Left ventricle myocardium inferior (tissue), 1 donor: ENCODE measurements at places on chromosomes 12 and 14. TPM values are rescaled to one million over a fixed set of nuclear protein-coding genes. Genes with fewer than 3 reads are reported as not detected.

DNA sequence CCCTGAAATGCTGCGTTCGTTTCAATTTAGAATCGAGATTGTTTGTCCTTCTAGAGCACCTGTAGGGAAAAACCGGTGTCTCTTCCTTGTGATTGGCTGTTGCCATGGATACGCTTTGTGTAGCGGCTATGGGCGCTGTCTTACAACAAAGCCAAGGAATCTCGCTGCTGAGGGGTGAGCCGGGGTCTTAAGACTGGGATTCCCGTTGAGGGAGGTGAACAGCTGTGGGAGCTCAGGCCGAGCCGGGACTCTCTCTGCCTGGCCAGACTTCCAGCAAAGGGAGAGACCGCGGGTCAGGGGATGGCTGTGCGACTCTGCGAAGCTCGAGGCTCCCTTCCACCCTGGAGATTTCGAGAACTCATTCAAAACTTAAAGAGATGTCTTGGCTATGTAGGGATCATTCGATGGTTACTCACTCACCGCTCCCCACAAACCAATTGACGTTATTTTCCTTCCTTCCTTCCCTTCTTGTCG is at the start of the genes LRRIQ1 and TSPAN19:
LRRIQ1 (plus strand) TSS at position 118 of the 474 bp plus-strand sequence. CDS start 1,826 bp downstream, outside the sequence.
TSPAN19 (minus strand) TSS at position 44 of the 474 bp plus-strand sequence. CDS start 6,331 bp downstream, outside the sequence.
- peak; percentile 20 for DNase-seq

DNA sequence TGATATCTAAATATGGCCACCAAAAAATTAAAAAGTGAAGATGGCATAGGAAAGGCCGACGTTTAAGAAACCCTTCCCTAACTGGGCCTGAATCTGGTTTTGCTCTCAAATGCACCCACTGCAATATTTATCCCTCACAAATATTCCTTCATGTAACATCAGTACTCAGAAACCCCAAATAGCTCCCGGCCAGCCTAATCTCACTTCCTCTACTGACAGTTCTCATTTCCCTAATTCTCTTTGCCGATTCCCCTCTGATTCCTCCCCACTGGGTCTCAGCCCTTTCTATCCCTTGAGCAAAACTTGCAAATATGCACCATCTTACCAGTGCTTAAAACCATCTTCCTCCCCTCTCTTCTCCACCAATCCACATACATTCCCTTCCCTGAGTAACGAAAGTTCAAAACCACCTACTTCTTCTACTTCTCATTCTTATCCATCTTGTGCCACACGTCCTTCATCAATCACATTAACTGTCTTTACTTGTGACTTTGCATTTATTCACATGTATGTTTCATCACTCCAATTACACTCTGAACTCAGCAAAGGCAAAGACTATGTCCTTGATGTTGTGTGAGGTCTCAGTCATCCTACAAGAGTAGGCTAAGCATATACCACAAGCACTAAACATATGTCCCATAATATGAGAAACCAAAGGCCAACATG is 23.1 kb downstream of the KCNK10 start:
- DNase-seq, result no peak

- no peak for DNase-seq
Measured at GRCh38 chr12:96513681-96514080, 24.3 kb downstream of the CFAP54 start.

- DNase-seq, result no peak
Measured at GRCh38 chr14:54114941-54115340, 158.3 kb upstream of the BMP4 start.

P2RX7 gene
- 1.6 TPM for total RNA-seq

FOXG1 gene
- total RNA-seq, result not detected

COQ10A gene
- total RNA-seq, result 203 TPM

DNA sequence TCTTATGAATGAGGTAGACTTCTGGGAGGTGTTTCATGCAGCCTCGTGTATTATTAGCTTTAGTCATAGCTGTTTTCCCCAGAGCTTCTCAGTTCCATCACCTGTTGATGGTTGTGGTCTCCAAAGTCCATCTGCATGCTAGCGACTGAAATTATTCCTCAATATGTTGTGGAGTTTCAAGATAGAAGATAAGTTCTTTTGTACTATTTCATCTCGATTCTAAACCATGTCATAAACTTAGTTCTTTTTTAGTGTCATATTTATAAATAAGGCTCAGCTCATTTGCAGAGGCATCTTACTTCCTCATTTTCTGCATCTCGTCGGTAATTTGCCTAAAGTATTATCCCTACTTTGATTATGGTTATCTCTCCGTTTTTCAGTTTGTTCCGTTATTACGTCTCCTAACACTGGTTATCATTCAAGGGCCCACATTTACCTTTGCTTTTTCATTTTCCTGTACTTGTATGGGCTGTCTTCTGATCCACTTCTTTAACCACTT is 119.1 kb downstream of the ITPR2 start:
- no peak for DNase-seq

KRT83 gene
- total RNA-seq, result not detected

DNA sequence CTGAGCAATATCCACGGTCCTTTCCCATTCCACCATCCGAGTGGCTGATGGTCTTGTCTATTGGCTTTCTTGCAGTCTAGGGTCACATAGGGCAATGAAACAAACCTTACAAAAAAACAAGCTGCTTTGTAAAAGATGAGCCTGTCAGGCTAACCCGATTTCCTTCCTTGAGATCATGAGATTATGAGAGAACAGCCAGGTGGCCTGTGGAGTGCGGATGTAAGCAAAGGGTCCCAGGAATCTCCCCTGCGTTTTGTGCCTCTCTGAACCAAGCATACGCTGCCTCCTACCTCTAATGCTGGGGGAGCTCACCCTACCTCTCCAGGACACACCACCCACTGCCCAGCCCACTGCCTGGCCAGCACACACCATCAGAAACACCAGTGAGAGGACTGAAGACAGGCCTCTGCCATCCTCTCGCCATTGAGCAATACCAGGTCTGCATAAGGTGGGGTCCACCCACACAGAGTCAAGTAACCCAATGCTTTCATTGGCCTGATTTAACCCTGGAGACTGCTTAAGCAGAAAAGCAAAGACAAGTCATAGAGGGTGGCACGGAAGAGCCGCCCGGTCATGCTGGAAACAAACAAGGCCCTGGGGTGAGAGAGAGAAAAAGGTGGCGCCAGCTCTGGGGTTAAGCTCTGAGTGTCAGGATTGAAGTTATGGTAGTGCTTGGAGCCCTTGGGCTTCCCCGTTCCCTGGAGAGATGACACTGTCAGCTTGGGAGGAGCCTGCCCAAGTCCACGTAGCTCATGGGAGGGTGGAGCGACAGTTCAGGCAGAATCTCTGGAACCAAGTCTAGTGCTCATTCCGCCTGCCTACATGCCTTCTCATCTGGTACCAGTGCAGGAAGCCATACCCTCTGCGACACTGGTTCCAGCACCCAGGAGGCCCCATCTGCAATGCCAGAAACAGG is 46.6 kb downstream of the CALM1 start:
- no peak for DNase-seq
